ENCODE measurements at places on chromosomes 3 and 15.

- no peak for DNase-seq
Observed at GRCh38 chr3:184813357-184813756, 1.4 kb downstream of the VPS8 start.

GRCh38 chr3:128269796-128270195 lies 116.5 kb downstream of the EEFSEC start:
- no peak for DNase-seq

DNA sequence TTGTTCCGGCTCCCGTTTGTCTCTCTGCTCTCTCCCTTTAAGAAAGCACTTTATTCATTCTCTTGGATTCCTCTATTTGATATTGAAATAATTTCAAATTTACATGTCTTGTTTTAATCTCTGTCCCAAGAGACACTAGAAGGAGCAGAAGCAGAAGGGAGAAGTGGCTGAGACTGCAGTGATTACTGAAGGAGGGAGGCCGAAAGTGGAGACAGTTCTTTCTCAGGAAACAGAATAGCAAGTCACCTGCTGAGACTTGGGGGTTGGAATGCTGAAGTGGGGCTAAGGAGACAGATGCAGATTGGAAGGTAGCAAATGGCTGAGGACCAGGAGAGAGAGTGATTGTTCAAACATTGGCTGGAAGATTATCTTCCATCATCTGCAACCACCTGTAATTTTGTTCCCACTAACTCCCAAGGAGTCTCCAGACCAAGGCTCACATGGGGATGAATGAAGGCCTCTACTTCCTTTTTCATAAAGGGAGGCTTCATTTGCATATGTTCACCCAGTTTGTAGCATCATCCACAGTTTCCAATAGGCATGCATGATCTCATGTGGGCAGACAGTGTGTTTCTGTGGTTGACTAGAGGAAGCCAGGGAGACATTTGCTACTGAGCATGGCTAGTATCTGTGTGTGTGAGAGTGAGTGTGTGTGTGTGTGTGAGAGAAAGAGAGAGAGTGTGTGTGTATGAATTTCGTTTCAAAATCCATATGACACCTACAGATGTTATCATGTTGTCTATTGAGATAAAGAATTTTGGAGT lies 24.0 kb downstream of the LTF start:
- no peak for DNase-seq

GRCh38 chr15:58779554-58779953 lies 8.5 kb downstream of the MINDY2 start:
- no peak for DNase-seq

DNA sequence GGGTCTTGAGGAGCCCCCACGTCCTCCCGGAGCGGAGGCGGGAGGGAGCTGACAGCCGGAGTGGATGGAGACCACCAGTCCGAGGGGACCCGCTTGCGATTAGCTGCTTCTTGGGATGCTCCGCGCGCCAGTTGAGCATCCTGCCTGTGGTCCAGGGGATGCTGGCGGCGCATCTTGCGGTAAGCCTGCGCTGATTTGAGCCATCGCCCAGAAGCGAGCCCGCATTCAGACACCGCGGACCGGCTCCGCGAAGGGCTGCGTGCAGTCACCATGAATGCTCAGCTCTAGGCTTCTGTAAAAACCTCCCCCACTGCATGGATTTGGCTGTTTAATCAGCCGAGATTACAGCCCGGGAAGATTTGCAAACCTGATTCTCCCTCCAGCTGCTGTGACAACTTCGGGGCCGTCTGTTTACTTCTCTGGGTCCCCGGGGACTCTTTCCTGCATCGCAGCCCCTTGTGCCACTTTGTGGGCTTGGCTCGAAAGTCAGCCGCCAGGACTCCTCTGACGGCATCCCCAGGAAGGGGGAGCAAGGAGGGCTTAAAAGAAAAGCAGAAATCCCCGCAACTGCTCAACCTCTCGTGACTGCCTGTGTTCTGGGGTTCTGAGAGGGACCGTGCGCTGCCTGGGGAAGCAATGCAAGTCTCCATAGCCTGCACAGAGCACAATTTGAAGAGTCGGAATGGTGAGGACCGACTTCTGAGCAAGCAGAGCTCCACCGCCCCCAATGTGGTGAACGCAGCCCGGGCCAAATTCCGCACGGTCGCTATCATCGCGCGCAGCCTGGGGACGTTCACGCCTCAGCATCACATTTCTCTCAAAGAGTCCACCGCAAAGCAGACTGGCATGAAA lies 171.1 kb downstream of the KCNAB1 start:
- no peak for DNase-seq

DNA sequence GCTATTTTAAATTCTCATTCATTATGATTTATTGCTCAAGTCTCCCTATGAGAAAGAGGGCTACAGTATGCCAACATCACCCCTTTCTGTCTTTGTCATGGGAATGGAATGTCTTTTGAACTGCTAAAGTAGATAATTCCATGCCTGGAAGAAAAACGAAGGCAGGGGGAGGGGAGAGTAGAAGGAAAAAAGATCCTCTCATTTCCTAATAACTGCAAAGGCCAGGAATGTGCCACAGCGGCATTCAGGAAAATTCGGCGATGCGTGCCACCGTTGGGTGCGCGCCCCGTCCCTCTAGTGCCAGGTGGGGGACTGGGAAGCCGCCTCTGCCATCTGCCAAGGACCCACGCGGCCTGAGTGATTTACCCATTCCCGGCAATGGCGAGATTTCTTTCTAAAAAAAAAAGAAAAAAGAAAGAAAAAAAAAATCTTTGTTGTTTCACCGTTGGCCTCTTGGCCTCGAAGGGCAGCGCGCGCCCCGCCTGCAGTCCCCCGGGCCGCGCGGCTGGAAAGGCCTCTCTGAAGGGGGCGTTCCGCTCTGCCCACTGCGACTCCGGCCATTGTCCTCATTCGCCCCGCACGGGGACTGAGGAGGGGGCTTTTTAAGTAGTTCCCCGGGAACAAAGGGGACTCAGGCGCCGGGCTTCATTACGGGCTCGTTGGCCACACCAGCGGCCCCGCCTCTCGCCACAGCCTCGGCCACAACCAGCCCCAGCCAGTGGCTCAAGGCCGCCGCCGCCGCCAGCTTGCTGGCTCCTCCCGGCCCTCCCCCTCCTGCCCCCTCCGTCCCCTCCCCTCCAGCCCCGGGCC lies 54.5 kb downstream of the CPN2 start:
- DNase-seq, result no peak

GRCh38 chr3:58274027-58274614 lies 31.9 kb upstream of the RPP14 start:
- no peak for DNase-seq

- DNase-seq, result no peak
Observed at GRCh38 chr3:192843119-192843518, 74.5 kb downstream of the MB21D2 start.

DNA sequence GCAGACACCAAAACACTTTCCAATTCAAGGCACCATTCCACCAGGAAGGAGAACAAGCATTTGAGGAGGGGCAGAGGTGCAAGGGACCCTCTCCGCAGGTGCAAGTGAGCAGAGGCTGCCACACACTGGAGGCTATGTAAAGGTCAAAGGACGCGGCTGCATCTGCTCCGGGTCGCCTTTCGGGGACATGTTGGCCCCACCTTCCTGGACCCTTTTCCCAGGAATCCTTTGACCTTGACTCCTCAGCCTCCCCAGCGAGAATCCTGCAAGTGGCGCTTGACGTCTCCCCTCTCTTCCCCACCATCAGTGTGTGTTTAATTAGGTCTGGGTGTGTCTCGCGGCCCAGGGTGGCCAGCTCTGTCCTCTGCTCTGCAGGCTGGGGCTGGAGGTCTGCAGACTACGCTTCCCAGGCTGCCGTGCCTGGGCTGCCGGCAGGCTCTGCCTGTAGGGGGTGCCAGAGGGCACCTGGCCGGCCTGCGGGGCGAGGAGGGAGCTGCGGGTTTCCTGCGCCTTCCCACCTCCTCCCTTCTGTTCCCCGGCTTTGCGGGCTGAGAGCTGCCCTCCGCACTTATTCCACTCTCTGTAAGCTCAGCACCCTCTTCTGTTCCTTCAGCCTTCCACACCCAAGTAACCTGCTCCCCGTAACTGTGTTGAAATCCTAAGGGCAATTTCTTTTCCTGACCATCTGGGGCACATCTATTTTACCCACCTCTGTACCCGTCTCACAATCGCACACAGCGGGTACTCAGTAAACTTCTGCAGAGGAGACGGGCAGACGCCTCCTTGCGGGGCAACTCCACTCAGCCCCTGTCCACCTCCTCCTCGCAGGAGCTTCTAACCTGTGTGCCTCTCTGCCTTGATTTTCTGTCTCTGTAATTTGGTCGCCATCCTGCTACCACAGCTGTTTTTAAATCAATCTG lies 129.8 kb downstream of the NSMCE3 start:
- no peak for DNase-seq

DNA sequence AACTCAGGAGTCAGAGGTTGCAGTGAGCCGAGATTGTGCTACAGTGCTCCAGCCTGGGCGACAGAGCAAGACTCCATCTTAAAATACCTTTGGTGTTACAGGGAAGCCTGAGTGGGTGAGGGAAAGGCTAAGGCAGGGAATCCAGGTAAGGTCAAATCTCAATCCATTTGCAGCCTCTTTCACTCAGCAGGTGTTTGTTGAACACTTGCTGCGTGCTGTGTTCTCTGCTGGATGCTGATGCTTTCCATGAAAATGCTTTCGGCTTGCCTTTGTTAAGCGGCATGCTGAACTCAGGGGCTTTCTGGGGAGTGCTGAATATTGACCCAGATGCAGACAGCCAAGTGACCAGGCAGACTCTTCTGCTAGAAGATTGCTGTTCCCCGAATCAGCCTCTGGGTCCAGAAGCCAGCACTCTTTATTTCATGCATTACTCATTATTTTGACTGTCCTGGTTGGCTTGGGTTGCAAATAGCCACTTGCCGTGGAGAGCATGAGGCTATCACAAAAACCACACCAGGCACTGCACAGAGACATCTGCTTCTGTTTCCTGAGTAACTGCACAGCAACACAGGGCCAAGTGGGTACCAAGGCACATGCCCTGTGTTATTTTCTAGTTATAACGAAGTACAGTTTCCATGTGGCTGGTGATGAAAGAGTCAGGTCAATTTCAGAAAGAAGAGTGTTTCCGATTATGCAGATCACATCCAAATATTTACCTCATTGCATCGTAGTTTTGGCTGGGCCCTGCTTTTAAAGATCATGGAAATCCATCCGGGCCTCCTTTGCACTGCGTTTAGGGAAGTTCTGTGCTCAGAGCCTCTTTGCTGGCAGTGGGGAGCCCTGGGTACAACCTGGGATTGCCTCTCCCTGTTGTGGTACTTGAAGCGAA lies 88.6 kb downstream of the THSD4 start:
- DNase-seq, result no peak

- peak; percentile 15 for DNase-seq
Observed at GRCh38 chr3:100023150-100023549, 91.2 kb downstream of the FILIP1L start.

GRCh38 chr15:85149465-85150129 lies 167.9 kb downstream of the PDE8A start:
- no peak for DNase-seq

GRCh38 chr3:732326-732928 lies 360.4 kb upstream of the CNTN6 start:
- DNase-seq, result no peak

- DNase-seq, result no peak
Observed at GRCh38 chr15:83919319-83919830, 265.5 kb downstream of the ADAMTSL3 start.

GRCh38 chr15:38374556-38374955 lies 79.4 kb upstream of the FAM98B start:
- DNase-seq, result no peak

- no peak for DNase-seq
Observed at GRCh38 chr15:76139368-76140073, 79.7 kb downstream of the TMEM266 start.

All from NCI-H187 (cell line).